ENCODE measurements at places on chromosomes 16 and 17. TPM values are rescaled to one million over a fixed set of nuclear protein-coding genes. Genes with fewer than 3 reads are reported as not detected.

The EFCAB5 gene
- polyA plus RNA-seq = 0.71 TPM

The CPNE7 gene
- 2.3 TPM for polyA plus RNA-seq

The NR1D1 gene
- 12.3 TPM for polyA plus RNA-seq

The NPIPA8 gene
- polyA plus RNA-seq = not detected

The RAI1 gene
- 0.35 TPM for polyA plus RNA-seq

The TBC1D3C gene
- not detected for polyA plus RNA-seq

The TBC1D3K gene
- polyA plus RNA-seq = not detected

The TBC1D3I gene
- polyA plus RNA-seq = not detected

The OR3A3 gene
- not detected for polyA plus RNA-seq

The HLF gene
- 3.2 TPM for polyA plus RNA-seq

The OSGIN1 gene
- polyA plus RNA-seq = 0.28 TPM

The MGAT5B gene
- polyA plus RNA-seq = not detected

The CDRT15 gene
- polyA plus RNA-seq = not detected

The ACACA gene
- 7.2 TPM for polyA plus RNA-seq

The PLK1 gene
- 0.18 TPM for polyA plus RNA-seq

The LUC7L gene
- 5.1 TPM for polyA plus RNA-seq

The TMEM231 gene
- 5.4 TPM for polyA plus RNA-seq

The ZSCAN10 gene
- polyA plus RNA-seq = not detected

The KRT36 gene
- not detected for polyA plus RNA-seq

The CIITA gene
- 1.6 TPM for polyA plus RNA-seq

The ZFPM1 gene
- 0.48 TPM for polyA plus RNA-seq

The FBXL16 gene
- 38.6 TPM for polyA plus RNA-seq

The DNAI2 gene
- polyA plus RNA-seq = not detected
